ENCODE measurements at places on chromosomes 3 and 15.

DNA sequence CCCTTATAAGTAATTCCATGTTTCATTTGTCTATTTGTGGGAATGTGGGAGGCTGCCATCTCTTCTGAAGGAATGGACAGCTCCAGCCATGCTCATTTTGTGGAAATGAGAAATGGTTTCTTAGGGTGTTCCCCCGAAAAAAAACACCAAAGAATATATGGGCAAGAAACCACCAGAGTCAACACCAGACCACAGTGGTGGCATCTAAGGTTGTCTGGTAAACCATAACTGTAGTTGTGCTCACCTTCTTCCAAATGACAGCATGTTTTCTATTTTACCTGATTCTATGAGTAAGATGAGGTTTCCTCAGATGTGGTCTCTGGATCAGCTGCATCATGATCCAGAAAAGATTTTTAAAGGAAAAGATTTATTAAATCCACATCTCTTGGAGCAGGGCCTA lies 217.0 kb upstream of the C2CD4B start:
- no peak for DNase-seq

- DNase-seq = peak; percentile 14
Measured at GRCh38 chr3:72797773-72798543, 50.3 kb downstream of the SHQ1 start.

DNA sequence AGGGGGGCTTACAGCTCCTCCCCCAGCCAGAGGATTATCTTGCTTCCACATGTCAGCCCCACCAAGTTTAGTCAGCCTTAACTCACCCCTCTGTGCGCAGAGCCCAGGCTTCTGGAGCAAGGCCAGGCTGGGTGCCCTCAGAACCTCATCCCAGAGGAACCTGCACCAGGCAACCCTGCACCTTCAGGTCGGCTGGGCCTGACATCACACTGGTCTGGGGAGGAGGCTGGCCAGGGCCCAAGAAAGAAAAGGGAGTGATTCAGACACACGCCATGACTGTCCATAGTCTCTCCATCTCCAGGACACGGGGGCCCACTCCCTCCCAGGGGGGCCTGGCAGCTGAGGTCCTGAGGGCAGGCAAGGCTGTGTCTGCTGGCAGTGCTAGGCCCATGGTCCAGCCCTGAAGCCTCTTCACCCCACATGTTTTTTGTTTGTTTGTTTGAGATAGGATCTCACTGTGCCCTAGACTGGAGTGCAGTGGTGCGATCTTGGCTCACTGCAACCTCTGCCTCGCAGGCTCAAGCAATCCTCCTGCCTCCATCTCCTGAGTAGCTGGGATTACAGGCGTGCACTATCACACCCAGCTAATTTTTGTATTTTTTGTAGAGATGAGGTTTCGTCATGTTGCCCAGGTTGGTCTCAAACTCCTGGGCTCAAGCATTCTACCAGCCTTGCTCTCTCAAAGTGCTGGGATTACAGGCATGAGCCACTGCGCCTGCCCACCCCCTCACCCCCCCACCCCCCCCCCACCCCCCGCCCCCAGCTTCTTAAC lies 11.1 kb downstream of the TNK2 start:
- no peak for DNase-seq

GRCh38 chr15:73650416-73651126 lies 17.4 kb upstream of the NPTN start:
- no peak for DNase-seq

GRCh38 chr3:47228088-47228487 lies 54.5 kb downstream of the KIF9 start:
- no peak for DNase-seq

- DNase-seq = no peak
Measured at GRCh38 chr3:39127269-39127907, 19.9 kb downstream of the TTC21A start.

- DNase-seq = no peak
Measured at GRCh38 chr15:100186960-100187359, 154.8 kb downstream of the ADAMTS17 start.

GRCh38 chr3:64814351-64814750 lies 126.6 kb upstream of the ADAMTS9 start:
- no peak for DNase-seq

DNA sequence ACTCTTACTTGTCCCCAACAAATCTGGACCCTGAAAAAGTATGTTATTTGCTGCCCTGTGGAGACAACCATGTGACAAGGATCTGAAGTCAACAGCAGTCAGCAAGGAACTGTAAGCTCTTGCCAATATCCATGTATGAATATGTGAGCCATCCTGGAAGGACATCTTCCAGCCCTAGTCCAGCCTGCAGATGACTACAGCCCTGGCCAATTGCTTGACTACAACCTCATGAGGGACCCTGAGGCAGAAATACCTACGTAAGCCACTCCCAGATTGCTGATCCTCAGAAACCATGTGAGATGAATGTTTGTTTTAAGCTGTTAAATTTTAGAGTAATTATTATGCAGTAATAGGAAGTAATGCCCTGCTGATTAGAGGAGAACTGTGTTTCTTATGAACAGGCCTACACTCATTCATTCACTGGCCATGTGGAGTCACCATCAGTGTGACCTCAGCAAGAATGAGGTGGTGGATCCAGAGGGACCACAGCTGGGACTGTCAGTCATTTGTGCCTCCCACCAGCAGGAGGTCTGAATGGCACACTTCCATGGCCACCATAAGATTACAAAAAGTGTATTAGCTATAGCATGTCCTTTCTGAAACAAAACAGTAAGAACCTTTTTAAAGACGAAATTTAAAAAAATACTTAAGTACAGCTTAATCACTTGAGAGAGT lies 92.6 kb downstream of the TFDP2 start:
- no peak for DNase-seq

GRCh38 chr3:16124636-16125035 lies 49.8 kb upstream of the GALNT15 start:
- DNase-seq = no peak

GRCh38 chr3:31671451-31671850 lies 138.7 kb downstream of the STT3B start:
- DNase-seq = no peak

DNA sequence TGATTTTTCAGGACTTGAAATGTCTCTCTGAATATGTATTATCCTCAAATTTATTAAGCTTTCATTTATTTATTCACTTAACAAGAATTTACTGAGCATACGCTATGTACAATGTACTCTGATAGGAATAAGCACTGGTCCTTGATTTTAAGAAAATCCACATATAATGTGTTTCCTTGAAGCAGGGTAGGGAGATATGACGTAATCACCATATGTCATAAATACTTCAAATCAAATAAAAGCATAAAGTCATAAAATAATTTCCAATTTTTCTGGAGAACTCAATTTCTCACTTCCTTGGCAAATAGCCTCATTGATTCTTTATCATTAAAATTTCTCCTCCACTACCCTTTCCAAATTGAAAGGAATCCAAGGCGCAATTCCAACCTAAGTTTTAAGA lies 177.8 kb upstream of the GAP43 start:
- DNase-seq = no peak

GRCh38 chr15:36585774-36586173 lies 6.3 kb downstream of the CDIN1 start:
- DNase-seq = no peak

- DNase-seq = no peak
Measured at GRCh38 chr3:42072831-42073301, 18.3 kb upstream of the TRAK1 start.

GRCh38 chr3:193757457-193757856 lies 164.4 kb downstream of the OPA1 start:
- no peak for DNase-seq

- no peak for DNase-seq
Measured at GRCh38 chr3:109643590-109643989, 306.2 kb upstream of the DPPA4 start.
